ENCODE measurements at places on chromosomes 12 and 14.

DNA sequence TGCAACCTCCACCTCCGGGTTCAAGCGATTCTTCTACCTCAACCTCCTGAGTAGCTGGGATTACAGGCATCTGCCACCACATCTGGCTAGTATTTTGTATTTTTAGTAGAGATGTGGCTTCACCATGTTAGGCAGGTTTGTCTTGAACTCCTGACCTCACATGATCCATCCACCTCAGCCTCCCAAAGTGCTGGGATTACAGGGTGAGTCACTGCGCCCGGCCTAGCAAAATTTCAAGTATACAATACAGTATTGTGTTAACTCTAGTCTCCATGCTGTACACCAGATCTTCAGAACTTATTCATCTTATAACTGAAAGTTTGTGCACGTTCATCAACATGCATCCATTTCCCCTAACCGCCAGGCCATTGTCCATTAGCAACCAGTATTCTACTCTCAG lies 115.1 kb upstream of the MDGA2 start:
- no peak for DNase-seq

GRCh38 chr14:81401420-81402122 lies 1.4 kb upstream of the STON2 start:
- DNase-seq: no peak

GRCh38 chr14:22657861-22658260 lies 13.7 kb upstream of the OR6J1 start:
- DNase-seq: no peak

DNA sequence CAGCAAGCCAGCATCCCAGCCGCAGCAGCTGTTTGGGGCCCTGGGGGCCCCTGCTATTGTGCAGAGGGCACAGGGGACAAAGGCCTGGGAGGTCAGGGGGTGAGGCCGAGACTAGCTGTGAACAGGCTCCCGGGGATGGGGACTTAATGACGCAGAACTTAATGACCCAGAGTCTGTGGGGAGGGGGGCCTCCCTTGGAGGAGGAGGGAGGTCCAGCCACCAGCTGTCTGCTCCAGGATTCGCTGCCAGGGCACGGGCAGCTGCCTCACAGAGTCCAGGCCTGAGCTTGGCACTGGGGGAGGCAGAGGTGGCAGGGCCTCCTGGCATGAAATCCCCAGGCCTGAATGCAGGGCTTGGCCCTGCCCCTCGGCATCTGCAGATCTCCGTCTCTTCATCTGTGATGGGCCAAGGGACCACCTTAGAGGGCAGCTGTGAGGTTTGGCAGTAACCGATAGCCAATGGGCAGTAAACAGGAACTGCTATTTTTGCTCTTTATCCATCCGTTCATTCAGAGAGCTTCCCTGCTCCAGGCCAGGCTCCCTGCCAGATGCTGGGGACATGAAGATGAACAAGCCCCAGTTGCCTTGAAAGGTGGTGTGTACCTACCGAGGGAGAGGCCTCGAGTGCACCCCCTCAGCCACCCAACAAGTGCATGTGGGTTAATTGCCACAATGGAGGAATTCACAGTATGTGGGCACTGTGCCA lies 6.7 kb downstream of the FAM222A start:
- DNase-seq: no peak

DNA sequence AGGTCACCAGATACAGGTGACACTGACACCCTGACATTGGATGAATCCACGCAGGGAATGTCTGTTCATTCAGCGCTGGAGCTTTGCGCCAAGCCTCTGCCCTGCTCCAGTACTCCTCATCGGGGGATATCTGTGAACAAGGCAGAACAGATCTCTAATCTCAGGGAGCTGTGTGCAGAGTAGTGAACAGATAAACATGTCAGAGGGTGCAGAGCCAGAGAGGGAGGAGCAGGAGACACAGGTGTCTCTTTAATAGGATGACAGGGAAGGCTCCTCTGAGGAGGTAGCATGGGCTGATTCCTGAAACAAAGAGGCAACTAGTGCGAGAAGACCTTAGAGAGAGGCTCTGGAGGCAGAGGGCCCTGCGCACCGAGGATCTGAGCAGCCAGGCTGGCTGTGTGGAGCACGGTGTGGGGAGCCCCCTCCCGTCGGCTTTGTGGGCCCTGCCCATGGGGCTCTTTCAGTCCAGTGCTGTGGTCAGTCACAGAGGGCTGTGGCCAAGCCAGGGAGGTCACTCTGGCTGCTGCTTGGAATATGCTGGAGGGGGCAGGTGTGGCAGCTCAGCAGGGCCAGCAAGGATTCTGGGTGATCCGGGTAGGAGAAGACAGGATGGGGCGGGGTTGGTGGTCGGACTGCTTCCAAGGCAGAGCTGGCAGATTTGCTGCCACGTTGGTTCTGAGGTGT lies 55.6 kb downstream of the TECPR2 start:
- no peak for DNase-seq

- peak; percentile 93 for DNase-seq
Observed at GRCh38 chr14:95534299-95535225, at the start of gene GLRX5. Gene GLRX5 (plus strand): TSS chr14:95535050. CDS start chr14:95535090, 40 bp downstream.

DNA sequence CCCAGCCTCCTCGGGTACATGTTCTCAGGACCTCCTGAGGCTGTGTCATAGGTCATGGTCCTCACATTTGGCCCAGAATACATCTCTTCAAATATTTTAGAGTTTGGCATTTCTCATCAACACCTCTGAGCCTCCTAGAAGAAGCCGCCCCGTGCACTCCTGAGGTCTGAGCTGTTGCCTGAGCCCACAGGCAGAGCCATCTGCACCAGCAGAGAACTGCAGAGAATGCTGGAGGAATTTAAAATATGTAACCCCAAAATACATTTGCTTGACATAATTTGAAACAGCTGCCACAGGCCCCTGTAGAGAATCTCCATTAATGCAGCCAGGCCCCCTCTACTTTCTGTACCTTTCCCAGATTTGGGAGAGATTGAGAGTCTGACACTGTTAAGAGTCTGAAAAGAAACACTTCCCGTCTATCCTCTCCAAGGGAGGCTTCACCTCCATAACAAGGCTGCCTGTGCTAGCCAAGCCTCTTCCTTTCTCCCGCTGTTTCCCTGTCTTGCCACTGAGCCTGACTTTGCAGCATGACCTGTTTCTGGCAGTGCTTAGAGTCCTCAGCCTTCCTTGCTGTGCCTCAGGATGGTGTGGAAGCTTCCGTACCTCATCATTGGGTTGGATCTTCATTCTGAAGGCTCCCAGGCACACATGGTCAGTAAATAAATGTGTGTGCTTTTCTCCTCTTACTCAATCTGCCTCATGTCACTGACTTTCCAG lies 95.4 kb upstream of the SFSWAP start:
- no peak for DNase-seq

DNA sequence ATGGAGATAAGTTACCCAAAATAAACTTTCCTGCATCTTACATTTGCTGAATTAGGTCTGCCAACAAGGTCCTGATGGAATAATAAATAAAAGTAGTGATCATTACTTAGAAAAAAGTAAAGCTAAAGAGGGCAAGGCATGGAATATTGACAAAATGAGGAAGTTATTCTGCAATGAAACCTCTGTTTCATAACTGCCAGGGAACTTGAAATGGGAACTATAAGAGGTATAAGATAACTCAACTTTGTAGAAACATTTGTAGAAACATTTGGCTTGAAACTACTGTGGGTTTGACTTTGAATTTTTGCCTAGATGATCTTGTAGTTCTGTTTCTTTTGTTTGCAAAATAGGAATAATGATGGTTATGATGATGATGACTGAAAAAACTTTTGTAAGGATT lies 18.7 kb upstream of the YBX3 start:
- no peak for DNase-seq

Measured in stimulated activated CD4-positive, alpha-beta T cell treated with anti-CD3 and anti-CD28 coated beads, Interleukin-12 subunit alpha, Interleukin-12 subunit beta, amount 100 ng/mL, for 4 hours (primary cell).